GDM1 (cell line): ENCODE measurements at places on chromosomes 2 and 18.

DNA sequence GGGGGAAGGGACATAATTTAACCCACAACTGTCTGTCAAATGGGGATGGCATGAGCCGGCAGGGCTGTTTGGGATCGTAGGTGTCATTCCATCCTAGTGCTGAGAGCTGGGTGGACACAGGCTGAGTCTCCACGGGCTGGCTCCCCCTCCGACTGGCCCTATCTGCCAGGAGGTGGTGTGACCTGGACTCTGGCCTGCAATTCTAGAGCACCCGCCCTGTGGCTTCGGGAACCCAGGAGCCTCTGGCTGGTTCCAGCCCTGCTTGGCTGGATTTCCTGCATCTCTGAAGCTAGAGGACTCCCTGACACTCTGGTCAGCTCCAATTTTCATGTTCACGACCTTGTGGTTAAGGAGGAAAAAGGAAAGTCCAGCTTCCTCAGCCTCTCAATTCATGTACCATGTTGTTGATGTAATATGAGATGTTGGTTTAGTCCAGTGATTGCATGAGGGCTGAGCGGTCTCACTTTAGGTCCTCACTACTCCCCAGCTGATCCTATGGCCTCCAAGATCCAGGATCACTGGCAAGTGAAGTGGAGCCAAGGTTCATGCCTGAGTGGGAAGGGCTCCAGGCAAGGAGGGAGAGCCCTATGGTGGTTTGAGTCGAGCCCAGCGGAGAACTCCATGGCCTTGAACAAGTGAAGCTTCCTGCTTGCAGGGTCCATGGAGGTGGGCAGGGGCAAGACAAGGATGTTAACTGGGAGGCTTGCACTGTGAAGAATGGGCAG, 169.1 kb downstream of the NDUFA10 start:
- DNase-seq = no peak

GRCh38 chr2:43045866-43046265, 180.5 kb downstream of the ZFP36L2 start:
- DNase-seq = no peak

DNA sequence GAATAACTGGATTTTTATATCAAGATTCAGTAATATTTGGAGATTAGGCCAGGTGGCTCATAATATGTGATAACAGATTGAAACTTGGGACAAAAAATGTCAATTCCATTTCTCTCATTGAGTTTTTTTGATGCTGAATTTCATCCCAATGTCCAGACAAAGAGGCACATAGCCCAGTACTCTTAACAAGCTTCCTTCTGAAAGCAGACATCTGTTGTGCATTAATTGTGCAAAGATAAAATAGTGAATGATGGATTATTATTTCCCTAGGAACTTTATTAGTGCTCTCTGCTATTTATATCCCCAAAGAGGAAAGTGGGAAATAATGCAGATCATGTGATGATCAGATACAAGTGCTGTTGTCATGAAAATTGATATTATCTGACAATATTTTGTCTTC, 234.1 kb downstream of the CCDC102B start:
- DNase-seq = no peak

GRCh38 chr2:176137906-176138305, 8.4 kb downstream of the HOXD8 start:
- no peak for DNase-seq

GRCh38 chr2:106316915-106317314, 122.8 kb upstream of the UXS1 start:
- DNase-seq = no peak

DNA sequence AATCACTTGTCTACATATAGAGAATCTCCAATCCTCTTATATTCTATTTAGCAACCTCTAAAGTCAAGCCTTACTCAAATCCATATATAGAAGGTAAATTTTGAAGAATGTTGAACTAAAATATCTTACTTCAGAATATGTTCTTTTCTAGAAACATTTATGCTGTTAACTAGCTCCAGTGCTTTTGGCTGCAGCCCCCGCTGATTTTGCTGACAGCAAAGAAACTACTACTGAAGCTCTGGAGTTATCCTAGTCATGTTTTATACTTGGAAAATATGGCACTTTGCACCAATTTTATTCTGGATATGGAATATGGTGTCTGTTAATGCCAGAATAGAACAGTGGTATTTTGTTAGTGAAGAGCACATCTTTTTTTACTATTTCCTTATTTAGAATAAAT, 212.4 kb upstream of the FSIP2 start:
- no peak for DNase-seq

DNA sequence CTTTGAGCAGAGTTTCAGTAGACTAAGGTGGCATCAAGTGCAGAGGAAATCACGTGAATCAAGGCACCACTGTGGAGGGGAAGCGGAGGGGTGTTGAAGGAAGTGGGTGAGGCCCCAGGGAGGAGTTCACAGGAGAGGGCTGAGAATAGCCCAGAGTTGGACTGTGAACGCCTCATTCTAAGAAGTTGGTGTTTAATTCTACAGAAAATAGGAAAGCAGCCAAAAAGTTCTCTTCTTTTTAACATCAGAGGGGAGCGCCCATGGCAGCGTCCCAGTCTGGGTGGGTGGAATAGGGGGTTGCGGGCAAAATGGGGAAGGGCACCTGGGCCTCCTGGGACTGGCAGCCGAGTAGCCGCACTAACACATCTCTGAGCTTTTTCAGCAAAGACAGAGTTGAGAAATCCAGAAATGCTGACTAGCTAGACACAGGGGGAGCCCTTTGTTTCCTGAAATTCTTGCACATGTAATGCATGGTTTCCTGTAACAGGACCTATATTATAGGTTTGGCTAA, 97.0 kb downstream of the NEB start:
- peak; percentile 86 for DNase-seq

GRCh38 chr18:37362158-37362890, 203.3 kb downstream of the CELF4 start:
- DNase-seq = no peak

DNA sequence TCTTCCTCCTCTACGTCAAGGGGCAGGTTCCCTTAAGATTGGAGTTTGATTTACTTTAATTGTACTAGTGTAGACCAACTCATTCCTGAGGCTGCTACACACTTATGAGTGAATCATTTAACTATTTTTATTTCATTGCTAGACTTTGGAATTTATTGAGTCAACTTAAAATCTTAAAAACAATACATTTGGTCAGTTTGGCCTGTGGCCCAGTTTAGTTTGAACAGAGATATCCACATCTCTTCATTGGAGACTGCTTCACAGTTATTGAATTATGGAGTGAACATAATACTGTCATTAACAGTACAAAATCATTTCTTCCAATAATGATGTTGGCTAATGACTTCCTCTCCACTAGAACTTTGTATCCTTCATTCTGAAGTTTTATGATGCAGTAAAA, 34.5 kb upstream of the STPG4 start:
- DNase-seq = no peak

GRCh38 chr2:215868846-215869543, 144.4 kb downstream of the MREG start:
- no peak for DNase-seq

- DNase-seq = no peak
Observed at GRCh38 chr18:7202169-7202568, 28.7 kb upstream of the LRRC30 start.

- no peak for DNase-seq
Observed at GRCh38 chr2:3620834-3621233, 25.9 kb downstream of the COLEC11 start.

DNA sequence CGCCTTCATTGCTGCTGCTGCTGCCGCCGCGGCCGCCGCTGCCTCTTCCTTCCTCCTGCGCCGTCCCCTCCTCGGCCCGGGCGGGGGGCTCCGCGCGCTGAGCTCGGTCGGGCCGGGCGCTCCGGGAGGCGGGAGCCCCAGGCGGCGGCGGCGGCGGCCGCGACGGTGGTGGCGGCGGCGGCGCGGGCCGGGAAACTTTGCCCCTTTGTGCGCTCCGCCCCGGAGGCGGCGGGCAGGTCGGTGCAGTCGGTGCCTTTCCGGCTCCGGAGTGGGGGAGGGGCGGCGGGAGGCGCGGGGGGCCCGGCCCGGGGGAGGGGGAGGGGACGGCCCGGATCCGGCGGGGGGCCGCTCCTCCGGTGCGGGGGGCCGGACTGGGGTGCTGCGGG, 205 bp downstream of the TET3 start:
- DNase-seq = peak; percentile 49

DNA sequence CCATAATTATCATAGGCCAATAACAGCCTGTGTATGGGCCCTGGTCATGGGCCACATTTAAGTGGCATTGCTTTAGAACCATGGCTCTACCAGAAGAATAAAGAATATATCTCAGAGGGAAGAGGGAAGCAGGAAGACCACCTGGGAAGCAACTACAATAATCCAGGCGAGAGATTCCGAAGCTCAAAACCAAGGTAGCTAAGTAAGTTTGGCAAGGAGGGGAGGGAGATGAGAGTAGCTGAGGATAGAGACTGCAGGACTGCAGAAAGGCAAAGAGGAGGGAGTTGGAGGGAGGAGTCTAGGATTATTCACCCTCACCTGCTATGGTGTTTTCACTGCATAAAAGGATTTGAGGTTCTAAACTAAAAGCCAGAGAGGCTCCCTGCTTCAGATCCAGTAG, 293.5 kb downstream of the SETBP1 start:
- DNase-seq = no peak

GRCh38 chr2:227153758-227154486, 10.1 kb downstream of the COL4A4 start:
- DNase-seq = no peak

DNA sequence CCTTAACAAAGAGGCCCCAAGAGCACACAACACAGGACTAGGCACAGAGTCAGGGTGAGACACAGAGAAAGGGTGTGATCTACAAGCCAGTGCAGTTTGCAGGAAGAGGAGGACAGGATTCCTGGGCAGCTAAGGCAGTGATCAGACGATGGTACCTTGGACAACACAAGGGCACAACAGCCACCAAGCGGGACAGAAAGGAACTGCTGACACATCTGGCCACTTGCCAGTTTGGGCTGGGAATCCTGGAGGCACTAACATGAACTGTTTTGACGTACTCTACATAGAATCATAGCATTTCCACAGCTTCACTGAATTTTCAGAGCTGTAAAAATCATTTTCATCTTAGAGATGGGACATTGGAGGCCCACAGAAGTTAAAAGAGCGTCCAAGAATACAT, 221.5 kb upstream of the SLC35G4 start:
- DNase-seq = no peak

DNA sequence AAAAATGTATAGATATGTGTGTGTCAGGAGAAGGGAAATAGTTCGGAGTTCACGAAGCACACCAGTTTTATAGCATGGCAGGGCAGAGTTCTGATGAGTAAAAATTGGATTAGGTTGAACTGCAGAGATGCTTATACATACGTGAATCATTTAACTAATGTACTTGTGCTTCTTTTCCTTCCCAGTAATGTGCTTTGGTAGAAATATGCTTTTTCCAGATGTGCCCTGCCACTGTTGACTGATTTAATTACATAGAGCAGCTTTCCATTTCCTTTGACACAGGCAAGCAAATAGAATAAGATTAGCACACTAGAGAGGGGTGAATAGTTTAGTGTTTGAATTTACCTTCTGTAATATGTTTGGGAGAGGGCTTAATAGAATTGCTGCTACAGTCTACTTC, 28.9 kb upstream of the ARMC9 start:
- DNase-seq = no peak

DNA sequence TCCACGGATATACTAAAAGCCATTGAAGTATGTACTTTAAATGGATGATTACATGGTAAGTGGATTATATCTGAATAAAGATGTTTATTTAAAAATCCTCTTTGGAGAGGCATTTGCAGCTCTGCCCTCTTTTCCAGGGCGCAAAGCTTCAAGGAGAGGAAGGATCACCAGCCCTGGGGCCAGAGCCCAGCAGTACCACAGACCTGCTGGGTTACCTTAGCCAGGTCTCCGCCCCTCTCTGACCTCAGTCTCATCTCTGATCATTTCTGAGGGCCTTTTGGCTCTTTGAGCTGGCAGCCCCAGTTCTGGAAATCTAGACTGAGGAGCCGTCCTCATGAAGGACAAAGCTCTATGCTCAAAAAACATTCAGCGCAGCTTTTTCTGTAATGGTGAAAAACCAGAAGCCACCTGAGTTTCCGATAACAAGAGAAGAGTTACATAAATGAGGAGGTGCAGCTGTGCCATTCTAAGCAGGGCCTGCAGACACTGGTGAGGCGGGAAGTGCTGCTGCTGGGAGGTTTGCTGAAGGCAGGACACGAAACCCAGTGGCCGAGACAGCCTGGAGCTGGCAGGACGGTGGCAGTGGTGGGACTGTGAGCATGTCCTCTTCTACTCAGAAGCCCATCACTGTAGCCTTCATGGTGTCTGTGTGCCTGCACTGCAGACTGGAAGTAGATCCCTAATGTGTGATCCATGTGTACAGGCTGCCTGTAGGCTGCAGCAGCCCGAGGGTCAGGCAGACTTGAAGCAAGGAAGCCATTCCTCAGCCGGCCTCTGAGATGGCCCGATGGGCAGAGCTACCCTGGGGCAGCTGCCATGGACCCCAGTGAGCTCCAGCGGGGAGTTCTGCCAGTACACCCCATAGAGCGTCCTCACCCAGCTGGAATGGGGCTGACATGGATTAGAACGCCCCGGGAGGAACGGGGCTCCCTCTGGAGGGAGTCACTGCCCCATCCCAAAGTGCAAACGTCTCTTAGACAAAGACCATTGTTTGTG, 27.7 kb downstream of the ADRA2B start:
- DNase-seq = no peak

GRCh38 chr2:14558335-14558919, 74.1 kb upstream of the LRATD1 start:
- no peak for DNase-seq

- no peak for DNase-seq
Observed at GRCh38 chr2:217954971-217955740, 47.6 kb downstream of the TNS1 start.

DNA sequence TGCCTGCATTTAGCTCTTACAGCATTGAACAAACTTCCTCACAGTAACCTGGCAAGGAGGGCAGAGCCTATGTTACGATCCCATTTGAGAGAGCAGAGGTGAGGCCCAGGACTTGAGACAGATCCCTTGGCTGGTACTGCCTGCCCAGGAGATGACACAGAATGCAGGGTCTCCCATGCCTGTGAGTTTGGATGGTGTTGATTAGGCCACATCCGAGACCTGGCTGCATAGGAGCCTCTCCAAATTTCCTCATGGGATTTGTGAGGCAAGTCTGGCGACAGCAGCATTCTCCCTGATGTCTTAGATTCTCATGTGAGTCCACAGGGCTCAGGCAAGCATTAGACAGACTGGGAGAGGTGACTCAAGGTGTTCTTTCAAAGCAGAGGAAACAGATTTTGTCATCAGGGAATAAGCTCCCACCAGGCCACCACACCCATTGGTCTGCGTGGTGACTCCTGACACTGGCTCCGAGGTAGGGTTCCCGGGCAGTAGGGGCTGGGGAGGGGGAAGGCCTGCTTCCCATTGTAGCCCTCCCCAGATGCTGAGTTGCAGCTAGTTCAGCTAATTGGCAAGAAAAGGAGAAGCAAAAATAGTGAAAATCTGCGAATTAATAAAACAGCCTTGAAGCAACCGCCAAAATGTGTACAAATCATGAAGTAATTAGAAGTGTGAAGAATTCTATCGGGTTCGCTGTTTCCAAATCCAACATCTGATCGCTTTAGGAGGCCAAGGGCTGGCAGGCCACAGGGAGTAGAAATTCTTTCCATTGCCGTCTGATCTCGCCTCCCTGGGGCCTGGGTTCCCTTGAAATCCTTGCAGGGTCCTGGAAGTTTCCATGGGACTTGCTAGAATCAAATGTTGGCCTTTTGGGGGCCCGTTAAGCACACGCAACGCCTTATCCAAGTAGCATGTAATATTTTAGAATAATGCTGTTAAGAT, 68.0 kb downstream of the MAPK4 start:
- DNase-seq = no peak

- DNase-seq = no peak
Observed at GRCh38 chr2:41930807-41931566, 116.8 kb upstream of the PKDCC start.
